Effector memory CD4-positive, alpha-beta T cell (primary cell): ENCODE measurements at places on chromosomes 12 and 14.
A peak's percentile ranks its signal among the peaks of the same experiment; 100 is the strongest.

- H3K36me3 ChIP-seq: no peaks in the 10 kb centered on the region
- H3K4me1 ChIP-seq: no peaks in the 10 kb centered on the region
- no peak for DNase-seq
- no peaks in the 10 kb centered on the region for H3K27me3 ChIP-seq
These were observed 110.3 kb downstream of the GCH1 start for GRCh38 chr14:54792288-54792687.

GRCh38 chr12:55974308-55974730 lies 441 bp downstream of the RAB5B start:
- peaks cover 3% of the 10 kb centered on the region for H3K4me1 ChIP-seq
- no peaks in the 10 kb centered on the region for H3K36me3 ChIP-seq
- H3K4me3 ChIP-seq: peak overlapping the region; percentile 93
- H3K27me3 ChIP-seq: no peaks in the 10 kb centered on the region
- peak overlapping the region; percentile 90 for H3K27ac ChIP-seq

DNA sequence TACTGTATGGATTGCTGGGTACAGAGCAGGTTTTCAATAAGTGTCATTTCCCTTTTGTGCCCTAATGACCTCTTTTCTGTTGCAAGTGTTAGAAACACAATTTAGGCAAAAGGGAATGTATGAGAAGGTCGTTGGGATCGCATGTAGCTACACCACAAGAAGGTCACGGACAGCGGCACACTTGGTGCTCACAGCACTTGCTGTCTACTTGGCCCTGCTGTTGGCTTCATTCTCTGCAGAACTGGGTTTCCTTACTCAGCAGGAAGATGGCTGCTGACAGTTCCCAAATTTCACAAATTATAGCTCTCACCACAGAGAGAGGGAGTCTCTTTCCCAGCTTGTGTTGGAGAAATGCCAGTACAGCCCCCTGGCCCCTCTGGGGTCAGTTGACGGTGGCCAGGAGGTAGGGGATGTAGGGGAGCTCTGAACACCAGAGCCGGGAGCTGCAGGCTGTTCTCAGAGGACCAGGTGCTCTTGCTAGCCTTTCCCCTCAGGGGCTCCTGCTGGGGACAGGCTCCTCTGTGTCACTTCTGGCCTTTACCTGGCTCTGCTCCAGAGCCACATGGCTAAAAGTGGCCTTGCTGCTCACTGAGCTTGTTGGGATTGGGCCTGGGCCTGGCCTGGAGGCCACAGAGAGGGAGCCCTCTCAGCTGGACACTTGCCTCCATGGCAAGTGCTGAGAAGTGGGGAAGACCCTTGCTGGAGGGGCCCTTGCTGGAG lies 50.9 kb upstream of the BCL7A start:
- H3K4me3 ChIP-seq: no peak overlapping the region
- H3K27me3 ChIP-seq: no peaks in the 10 kb centered on the region
- H3K36me3 ChIP-seq: no peaks in the 10 kb centered on the region
- no peak overlapping the region for H3K27ac ChIP-seq
- no peak for DNase-seq
- no peaks in the 10 kb centered on the region for H3K4me1 ChIP-seq

- no peak overlapping the region for H3K27ac ChIP-seq
- no peaks in the 10 kb centered on the region for H3K36me3 ChIP-seq
- no peak overlapping the region for H3K4me3 ChIP-seq
- no peaks in the 10 kb centered on the region for H3K4me1 ChIP-seq
- no peak for DNase-seq
These were observed 8.5 kb upstream of the PLEKHH1 start for GRCh38 chr14:67524634-67524963.

- no peak overlapping the region for H3K4me3 ChIP-seq
- DNase-seq: no peak
- no peaks in the 10 kb centered on the region for H3K36me3 ChIP-seq
- no peak overlapping the region for H3K27ac ChIP-seq
These were observed 58.2 kb upstream of the PYGL start for GRCh38 chr14:51002406-51002999.

DNA sequence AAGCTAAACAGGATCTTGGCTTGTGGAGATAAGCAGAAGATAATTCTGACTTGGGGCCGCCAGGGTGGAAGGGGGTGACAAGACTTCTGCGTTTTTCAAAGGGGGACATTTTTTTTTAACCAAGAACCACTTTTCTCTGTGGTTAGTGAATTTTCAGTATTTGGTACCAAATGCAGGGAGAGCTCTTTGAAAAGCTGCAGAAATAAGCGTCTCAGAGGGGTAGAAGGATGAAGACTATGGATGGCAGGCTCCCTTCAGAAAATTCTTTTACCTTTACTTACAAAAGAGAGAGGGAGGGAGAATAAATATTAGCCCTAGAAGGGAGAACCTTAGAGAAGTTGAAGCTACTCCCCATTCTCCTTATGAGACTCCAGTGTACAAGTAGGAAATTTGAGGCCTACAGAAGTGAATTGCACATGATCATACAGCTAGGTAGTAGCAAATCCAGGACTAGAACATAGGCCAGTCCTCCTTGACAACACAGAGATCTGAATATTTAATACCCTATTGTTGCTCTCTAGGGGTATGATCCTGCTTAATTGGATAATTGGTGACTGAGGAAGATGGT lies 840 bp downstream of the MRPL52 start:
- H3K27ac ChIP-seq: peak overlapping the region; percentile 89
- peaks cover 17% of the 10 kb centered on the region for H3K36me3 ChIP-seq
- peak overlapping the region; percentile 95 for H3K4me3 ChIP-seq
- no peaks in the 10 kb centered on the region for H3K27me3 ChIP-seq

DNA sequence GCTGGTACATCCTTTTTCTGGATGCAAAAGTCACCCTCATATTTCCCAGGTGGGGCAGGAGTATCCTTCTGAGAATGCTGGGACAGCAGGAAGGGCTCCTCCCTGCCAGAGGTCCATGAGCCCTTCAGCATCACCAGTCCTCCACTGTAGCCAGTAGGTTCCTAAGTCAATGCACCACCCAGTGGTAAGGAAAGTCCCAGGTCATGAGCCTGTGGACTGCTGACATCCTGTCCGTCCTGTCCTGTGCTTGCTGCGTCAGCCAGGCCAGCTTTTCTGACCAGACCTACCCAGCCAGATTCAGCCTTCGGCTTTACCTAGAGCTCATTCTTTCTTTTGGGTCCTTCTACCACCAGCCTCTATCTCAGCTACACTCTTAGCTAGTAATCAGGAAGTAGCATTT lies 23.0 kb upstream of the ACTN1 start:
- H3K4me1 ChIP-seq: no peaks in the 10 kb centered on the region
- H3K36me3 ChIP-seq: no peaks in the 10 kb centered on the region
- DNase-seq: no peak
- no peak overlapping the region for H3K27ac ChIP-seq

- H3K36me3 ChIP-seq: no peaks in the 10 kb centered on the region
- peaks cover 8% of the 10 kb centered on the region for H3K27me3 ChIP-seq
- H3K4me1 ChIP-seq: peaks cover 48% of the 10 kb centered on the region
- no peak overlapping the region for H3K27ac ChIP-seq
- no peak overlapping the region for H3K4me3 ChIP-seq
These were observed 3.1 kb downstream of the ADCY4 start for GRCh38 chr14:24331731-24332267.

GRCh38 chr12:101697930-101698799 lies 725 bp downstream of the CHPT1 start:
- no peaks in the 10 kb centered on the region for H3K27me3 ChIP-seq
- DNase-seq: no peak
- H3K36me3 ChIP-seq: no peaks in the 10 kb centered on the region
- peak overlapping the region; percentile 45 for H3K27ac ChIP-seq

DNA sequence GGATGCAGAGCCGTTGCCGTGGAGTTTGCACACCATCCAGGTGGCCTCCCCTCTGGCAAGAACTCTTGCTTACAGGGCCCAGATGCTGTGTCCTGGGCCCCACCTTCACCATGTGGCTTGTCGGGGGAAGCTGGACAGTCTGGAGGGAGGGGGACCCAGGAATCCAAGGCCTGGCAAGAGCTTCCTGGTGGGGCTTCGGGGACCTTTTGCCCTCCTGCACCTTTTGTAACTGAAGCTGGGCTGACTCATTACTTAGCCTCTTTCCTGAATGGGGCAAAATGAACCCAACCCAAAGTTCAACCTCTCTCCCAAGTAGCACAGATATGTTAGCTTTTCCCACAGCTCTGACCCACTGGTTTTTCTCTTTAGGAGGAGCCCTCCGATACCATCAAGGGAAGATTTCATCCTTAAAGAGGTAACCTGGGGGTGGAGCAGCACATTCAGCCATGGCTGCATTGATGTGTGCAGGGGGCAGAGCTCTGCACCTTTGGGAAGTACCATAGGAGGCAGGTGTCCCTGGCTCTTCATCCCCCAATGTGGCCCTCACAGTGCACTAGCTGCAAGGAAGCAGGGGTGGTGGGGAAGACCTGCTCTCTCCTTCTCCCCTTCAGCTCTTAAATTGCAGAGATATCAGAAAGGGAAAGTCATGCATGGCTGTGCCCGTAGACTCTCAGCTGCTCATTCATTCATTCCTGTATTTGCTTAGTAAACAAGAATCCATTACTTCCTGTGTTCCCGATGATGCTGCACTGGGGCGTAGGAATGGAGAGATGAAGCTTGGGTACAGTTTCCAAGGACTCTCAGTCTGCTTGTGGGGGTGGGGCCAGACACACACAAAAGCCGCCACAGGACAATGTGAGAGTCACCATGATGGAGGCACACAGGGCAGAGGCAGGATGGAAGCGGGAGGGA lies 13.0 kb downstream of the MVK start:
- H3K4me3 ChIP-seq: no peak overlapping the region
- H3K4me1 ChIP-seq: no peaks in the 10 kb centered on the region
- DNase-seq: no peak
- H3K36me3 ChIP-seq: peaks cover 15% of the 10 kb centered on the region

DNA sequence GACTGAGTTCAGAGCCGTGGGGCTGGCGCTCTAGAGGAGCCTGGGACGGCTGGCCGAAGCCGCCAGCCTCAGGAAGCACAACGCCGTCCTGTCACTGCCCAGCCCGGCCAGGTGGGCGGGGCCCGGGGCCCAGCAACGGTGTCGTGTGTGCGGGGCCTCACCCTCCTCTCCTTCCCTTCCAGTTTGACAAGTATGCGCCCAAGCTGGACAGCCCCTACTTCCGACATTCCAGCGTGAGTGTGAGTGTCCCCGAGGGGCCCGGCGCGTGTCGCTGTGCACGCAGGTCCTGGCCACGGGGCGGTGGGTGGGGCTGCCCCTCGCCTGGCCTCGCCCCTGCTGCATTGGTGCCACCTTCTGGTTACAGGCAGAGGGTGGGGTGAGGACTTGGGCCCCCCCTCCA lies 38.3 kb downstream of the LRCOL1 start:
- H3K4me3 ChIP-seq: no peak overlapping the region
- no peak for DNase-seq
- no peaks in the 10 kb centered on the region for H3K4me1 ChIP-seq
- no peaks in the 10 kb centered on the region for H3K27me3 ChIP-seq

- no peaks in the 10 kb centered on the region for H3K27me3 ChIP-seq
- DNase-seq: no peak
- peak overlapping the region; percentile 52 for H3K4me3 ChIP-seq
- H3K27ac ChIP-seq: peak overlapping the region; percentile 71
- H3K36me3 ChIP-seq: no peaks in the 10 kb centered on the region
These were observed 17.4 kb downstream of the TAMALIN start for GRCh38 chr12:52023976-52024688.

DNA sequence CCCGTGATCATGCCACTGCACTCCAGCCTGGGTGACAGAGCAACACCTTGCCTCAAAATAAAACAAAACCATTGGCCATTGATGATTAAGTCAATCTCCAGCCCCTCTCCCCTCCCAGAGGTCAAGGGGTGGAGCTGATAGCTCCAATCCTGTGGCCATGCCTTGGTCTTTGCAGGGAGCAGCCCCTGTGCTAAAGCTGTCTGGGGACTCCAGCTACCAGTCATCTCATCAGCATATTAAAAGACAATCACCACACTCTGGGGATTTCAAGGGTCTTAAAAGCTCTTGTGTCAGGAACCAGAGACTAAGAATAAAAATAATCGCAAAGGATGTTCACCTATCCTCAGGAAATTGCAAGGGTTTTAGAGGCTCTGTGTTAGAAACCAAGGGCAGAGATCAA lies 30.6 kb downstream of the HCAR2 start:
- H3K4me1 ChIP-seq: no peaks in the 10 kb centered on the region
- no peaks in the 10 kb centered on the region for H3K27me3 ChIP-seq
- no peak for DNase-seq
- H3K27ac ChIP-seq: no peak overlapping the region
- H3K36me3 ChIP-seq: no peaks in the 10 kb centered on the region

GRCh38 chr14:59087711-59088110 lies 100.8 kb upstream of the DAAM1 start:
- H3K27ac ChIP-seq: no peak overlapping the region
- H3K4me3 ChIP-seq: no peak overlapping the region
- no peaks in the 10 kb centered on the region for H3K4me1 ChIP-seq
- H3K27me3 ChIP-seq: no peaks in the 10 kb centered on the region

GRCh38 chr14:68345738-68346137 lies 447.1 kb downstream of the ZFP36L1 start:
- H3K4me3 ChIP-seq: no peak overlapping the region
- no peaks in the 10 kb centered on the region for H3K27me3 ChIP-seq
- H3K27ac ChIP-seq: no peak overlapping the region
- H3K4me1 ChIP-seq: peaks cover 3% of the 10 kb centered on the region
- H3K36me3 ChIP-seq: no peaks in the 10 kb centered on the region

GRCh38 chr12:46065412-46066166 lies 75.2 kb upstream of the SCAF11 start:
- no peak overlapping the region for H3K27ac ChIP-seq
- H3K4me3 ChIP-seq: no peak overlapping the region
- DNase-seq: no peak
- no peaks in the 10 kb centered on the region for H3K27me3 ChIP-seq

DNA sequence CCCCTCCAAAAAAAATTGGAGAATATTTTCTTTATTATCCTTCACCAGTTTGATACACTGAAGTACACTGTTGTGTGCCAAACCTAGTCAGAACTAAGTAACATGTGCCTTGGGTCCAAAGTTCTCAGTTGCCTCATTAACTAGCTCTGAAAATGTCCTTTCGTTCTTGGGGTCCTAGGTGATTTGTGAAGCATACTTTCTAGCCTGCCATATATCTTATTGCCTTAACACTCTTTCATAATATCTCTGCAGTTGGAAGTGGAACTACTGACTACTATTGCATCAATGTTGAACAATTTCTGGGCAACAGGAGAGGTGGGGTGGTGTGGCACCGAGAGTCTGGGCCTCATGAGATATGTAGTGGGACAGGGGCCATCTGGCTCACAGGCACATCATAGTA lies 592.9 kb upstream of the FBXO33 start:
- H3K36me3 ChIP-seq: no peaks in the 10 kb centered on the region
- no peak for DNase-seq
- no peak overlapping the region for H3K4me3 ChIP-seq

- no peak overlapping the region for H3K4me3 ChIP-seq
- no peaks in the 10 kb centered on the region for H3K4me1 ChIP-seq
- DNase-seq: no peak
- H3K27me3 ChIP-seq: no peaks in the 10 kb centered on the region
- H3K27ac ChIP-seq: no peak overlapping the region
These were observed 161.1 kb upstream of the FOXN3 start for GRCh38 chr14:89578156-89578555.

GRCh38 chr14:71852181-71852580 lies 80.0 kb upstream of the RGS6 start:
- no peaks in the 10 kb centered on the region for H3K36me3 ChIP-seq
- DNase-seq: no peak
- H3K27ac ChIP-seq: no peak overlapping the region
- no peaks in the 10 kb centered on the region for H3K4me1 ChIP-seq
